ENCODE measurements at places on chromosomes 11 and 22. TPM values are rescaled to one million over a fixed set of nuclear protein-coding genes. Genes with fewer than 3 reads are reported as not detected.

Gene HORMAD2
- not detected for total RNA-seq

GRCh38 chr11:100748153-100748552 is 61.1 kb downstream of the ARHGAP42 start:
- no peak for DNase-seq
- H3K27me3 ChIP-seq: no peaks in the 10 kb centered on the region
- no peaks in the 10 kb centered on the region for H3K4me1 ChIP-seq
- no peak overlapping the region for H3K4me3 ChIP-seq

DNA sequence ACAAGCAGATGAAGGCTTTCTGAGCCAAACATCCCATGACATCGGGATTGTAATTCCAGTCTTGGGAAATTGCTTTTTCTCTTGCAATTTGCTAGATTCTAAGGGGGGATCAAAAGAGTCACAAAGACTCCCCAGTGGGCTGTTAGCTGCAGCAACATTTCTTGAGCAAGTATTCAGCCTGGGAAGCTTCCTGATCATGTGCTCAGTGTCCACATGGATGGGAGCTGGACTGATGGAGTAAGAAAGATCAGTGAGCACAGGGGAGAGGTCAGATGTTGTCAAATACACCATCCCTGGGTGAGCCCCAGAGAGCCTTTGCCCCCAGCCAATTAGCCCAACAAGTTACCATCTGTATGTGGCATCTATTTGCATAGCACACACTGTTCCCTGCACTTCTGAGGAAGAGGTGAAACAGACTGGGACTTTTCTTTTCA is 10.2 kb upstream of the GRK3 start:
- H3K4me1 ChIP-seq: peaks cover 17% of the 10 kb centered on the region
- H3K36me3 ChIP-seq: no peaks in the 10 kb centered on the region
- no peak overlapping the region for H3K27ac ChIP-seq
- no peak for DNase-seq
- H3K27me3 ChIP-seq: no peaks in the 10 kb centered on the region

DNA sequence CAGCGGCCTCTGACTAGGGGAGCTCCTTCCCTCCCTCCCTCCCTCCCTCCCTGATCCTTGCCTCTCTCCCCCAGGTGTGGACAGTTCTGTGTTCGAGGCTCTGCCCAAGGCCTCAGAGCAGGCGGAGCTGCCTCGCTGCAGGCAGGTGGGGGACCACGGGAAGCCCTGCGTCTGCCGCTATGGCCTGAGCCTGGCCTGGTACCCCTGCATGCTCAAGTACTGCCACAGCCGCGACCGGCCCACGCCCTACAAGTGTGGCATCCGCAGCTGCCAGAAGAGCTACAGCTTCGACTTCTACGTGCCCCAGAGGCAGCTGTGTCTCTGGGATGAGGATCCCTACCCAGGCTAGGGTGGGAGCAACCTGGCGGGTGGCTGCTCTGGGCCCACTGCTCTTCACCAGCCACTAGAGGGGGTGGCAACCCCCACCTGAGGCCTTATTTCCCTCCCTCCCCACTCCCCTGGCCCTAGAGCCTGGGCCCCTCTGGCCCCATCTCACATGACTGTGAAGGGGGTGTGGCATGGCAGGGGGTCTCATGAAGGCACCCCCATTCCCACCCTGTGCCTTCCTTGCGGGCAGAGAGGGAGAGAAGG is 11.1 kb upstream of the POU2F3 start:
- no peaks in the 10 kb centered on the region for H3K36me3 ChIP-seq
- H3K4me3 ChIP-seq: no peak overlapping the region
- H3K27ac ChIP-seq: no peak overlapping the region
- peaks cover 6% of the 10 kb centered on the region for H3K27me3 ChIP-seq
- DNase-seq: no peak

Gene SLC22A8
- total RNA-seq: not detected

Gene PSMD13
- total RNA-seq: 86.2 TPM

Gene BTG4
- not detected for total RNA-seq

- H3K4me3 ChIP-seq: no peak overlapping the region
- no peaks in the 10 kb centered on the region for H3K27me3 ChIP-seq
- no peak overlapping the region for H3K27ac ChIP-seq
- DNase-seq: peak; percentile 65
- H3K36me3 ChIP-seq: peaks cover 40% of the 10 kb centered on the region
Observed at GRCh38 chr22:43993072-43993760, 30.9 kb upstream of the PARVB start.
